ENCODE measurements at places on chromosomes 2 and 18.

DNA sequence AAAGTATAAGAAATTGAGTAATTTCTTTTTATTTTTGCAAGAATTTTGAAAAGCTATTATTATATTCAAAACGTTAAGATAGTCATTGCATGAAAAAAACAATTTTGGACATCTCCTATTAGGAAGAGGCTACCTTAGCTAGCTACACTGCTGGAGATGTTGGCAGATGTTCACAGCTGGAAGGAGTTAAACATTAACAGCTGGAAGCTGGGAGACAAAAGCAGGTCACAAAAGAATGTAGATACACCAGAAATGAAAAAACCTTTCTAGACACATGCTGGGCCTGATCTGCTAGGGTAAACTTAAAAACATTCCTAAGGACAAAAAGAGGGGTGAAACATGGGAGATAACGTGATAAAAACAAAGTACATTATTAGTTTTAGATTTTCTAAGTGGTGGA lies 84.4 kb downstream of the SESTD1 start:
- DNase-seq, result no peak

DNA sequence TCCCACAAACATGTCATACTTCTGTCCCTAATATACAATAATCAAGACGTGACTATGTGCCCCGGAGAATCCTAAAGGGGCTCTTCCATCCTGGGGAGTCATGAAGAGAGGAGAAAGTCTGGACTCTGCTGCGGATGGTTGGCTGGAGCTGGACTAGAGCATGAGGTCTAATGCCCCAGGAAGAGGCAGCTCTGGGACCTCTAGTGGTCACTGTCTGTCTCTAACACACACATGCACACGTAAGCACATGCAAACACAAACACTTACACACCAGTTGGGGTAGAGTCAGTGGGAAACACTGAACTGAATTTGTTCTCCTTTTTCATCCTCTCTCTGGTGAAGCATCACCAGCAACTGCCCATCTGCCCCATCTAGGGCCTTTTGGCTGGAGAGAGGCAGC lies 271.6 kb downstream of the TDRD15 start:
- DNase-seq, result no peak

DNA sequence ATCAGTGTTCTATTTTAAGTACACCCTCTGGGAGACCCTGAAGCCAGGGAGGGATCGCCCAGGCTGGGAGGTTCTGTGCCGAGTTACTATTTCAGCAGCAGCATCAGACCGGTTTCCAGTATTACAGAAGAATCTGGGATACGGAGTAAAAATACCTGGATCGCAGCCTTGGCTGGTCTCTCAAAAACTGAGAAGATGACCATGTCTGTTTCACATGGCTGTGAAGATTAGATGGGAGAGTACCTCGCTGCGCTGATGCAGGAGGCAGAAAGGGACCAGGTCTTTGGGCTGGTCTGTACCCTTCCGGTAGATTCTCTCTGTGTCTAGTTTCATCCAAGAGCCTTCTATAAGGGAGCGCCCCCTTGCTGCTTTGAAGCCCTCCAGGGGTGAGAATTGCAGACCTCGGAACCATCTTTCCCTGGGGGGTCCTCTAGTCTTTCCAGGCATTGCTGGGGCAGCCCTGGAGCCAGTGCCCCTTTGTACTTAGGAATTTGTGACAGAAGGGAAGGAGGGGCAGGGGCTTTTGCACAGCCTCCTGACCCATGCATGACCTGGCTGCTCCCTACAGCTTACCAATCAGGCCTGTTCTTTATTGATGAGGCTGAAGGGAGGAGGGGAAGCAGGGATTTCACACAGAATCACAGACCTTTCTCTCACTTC lies 56.3 kb upstream of the MAPRE3 start:
- DNase-seq, result no peak

DNA sequence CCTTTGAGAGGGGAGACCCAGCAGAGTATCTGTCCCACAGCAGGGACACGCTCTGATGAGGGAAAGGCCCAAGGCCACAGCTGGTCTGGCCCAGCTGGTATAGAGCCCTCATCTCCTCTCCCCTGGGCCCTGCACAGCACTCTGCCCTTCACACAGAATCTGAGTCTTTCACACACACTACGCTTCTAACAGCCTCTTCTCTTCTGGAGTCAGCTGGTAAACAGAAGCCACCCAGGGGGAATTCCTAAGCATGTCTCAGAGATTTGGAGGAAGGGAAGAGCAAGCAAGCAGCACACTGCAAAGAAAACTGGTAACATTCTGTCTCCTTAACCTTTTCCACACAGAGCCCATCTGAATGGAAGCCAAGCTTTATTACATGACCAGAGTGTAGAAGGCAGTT lies 121.1 kb upstream of the ACAA2 start:
- DNase-seq, result no peak

DNA sequence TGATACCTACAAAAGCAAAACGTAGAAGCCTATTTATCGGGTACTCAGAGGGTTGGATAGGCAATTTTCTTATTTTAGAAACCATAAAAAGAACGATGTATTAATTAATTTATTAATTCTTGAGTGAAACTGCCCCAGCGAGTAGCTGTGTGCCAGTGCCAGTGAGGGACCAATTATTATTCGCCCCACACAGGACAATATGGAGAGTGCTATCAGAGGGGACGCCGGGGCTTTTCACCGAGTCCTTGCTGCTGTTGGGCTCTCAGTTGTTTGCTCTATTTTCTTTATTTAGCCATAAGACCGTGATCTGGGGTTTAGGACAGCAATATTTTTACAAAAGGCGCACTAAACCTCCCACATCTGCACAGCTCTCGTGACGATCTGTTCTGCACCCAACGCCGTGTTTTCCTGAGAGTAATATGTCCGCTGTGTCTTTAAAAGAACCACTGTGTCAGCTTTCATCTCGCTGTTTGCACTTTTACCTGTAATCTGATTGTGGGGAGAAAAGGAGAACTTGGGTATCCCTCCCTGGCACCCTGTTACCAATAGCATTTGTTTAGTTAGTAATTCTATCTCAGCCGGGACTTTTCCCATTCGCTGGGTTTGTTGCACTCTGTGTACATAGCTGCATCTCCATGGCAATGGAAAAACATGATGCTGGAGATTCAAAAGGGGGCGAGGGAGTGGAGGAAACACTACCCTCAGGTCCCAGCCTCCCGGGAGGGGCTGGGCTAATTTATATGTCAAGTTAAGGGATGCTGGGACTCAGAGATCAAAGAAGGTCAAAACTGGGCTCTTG lies 30.1 kb upstream of the ZNF516 start:
- no peak for DNase-seq

DNA sequence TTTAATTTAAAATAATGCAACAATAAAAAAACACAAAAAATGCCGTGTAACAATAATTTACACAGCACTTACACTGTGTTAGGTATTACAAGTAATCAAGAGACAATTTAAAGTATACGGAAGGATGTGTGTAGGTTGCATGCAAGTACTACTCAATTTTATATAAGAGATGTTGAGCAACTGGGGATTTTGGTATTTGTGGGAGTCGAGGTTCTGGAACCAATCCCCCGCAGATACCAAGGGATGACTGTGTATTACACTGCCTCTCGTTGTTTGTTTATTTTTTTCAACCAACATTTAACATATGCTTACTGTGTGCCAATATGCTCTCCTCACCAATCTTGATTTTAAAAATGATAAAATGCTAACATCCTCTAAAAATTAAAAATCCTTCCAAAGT lies 24.8 kb downstream of the MAP3K2 start:
- DNase-seq, result no peak

GRCh38 chr2:238549866-238550265 lies 123.1 kb downstream of the ASB1 start:
- no peak for DNase-seq

GRCh38 chr2:23269747-23270146 lies 115.2 kb upstream of the KLHL29 start:
- DNase-seq, result no peak

GRCh38 chr18:77101410-77102258 lies 30.9 kb downstream of the MBP start:
- DNase-seq, result no peak

GRCh38 chr18:79402977-79403722 lies 7.4 kb downstream of the NFATC1 start:
- no peak for DNase-seq

- no peak for DNase-seq
These were observed 1.0 kb downstream of the IL1A start for GRCh38 chr2:112783187-112783714.

DNA sequence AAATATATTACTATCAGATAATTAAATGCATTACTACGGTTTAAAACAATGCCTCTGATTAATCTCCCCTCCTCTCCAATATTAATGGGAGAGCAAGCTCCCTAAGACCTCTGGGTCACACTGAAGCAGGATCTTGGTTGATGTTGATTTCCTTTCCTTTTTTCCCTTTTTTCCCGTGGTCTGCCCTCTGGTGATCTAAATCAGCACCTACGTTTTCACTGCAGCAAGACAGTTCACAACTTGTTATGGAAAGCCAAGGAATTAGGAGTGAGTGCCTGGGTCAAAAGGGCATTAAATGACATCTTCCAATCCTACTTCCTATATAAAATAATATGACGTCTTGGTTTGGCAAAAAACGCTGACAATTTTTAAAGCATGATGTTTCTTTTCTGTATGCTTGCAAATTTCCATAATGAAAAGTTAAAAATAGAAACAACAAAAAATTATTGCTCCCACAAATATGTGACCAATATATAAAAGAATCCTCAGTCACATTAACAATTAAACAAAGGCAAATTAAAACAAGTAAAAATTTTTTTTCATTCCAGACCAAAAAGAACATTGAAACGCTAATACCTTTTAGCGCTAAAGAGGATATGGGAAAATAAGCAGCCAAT lies 7.9 kb upstream of the CFAP36 start:
- no peak for DNase-seq

- DNase-seq, result no peak
These were observed 5.6 kb downstream of the ACSL3 start for GRCh38 chr2:222866358-222866960.

DNA sequence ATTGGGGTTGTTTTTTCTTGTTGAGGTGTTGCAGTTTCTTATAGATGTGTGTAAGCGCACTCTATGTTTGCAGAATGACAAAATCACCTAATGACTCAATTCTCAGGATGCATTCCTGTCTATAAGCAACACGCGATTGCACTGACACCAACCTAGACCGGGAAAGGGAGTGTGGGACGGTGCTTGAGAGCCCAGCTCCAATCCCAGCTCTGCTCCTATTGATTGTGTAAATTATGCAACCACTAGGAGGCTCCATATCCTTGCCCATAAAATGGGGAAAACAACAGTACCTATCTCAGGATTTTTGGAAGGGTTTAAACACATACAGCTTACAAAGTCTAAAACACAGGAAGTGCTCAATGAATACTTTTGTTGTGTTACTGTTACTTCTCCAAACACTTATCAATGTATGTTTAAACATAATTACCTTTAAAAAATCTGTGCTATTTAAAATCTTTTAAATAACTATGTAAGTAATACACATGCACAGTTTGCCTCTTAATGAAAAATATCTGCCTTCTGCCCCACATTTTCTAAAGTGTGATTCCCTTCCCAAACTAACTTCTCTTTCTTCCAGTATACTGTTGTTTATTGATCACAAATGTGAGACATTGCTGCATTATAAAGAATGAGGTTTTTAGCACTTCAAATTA lies 132.5 kb downstream of the SPHKAP start:
- DNase-seq, result no peak

DNA sequence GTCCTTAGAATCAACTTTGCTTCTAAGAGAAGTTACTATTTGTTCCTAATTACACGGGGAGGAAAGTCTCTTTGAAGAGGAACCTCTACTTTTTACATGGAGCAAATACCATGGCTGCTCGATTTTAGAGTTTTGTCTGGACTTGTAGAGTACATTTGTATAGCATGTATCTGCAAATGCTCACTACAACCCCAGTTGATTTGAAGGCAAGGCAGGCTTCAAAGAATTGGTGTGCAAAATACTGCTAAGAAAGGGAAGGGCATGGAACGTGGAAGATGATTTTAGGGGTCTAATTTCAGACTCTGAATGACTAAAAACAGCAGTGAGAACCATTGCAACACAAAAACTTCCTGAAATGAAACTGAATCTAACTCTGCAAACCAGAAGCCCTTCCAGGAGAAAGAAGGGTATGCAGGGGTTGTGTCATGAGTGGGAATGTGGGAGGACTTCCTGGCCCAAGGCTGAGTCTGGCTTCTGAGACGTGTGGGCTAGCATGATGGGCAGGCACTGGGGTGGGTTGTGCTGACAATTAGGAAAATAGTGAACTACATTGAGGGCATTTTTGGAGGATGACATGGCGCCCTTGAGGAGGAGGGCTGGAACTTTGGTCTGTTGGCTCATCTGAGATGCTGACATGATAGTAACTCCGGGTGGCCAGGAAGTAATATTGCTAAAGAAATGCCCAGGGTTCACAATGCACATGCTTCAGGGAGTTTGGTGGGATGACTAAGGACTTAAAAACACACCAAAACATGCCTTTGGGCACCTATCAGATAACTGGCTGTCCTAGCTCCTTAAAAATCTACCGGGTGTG lies 18.9 kb upstream of the IL1R2 start:
- DNase-seq, result no peak

- DNase-seq, result no peak
These were observed 35.6 kb downstream of the SLC25A12 start for GRCh38 chr2:171858397-171858958.

DNA sequence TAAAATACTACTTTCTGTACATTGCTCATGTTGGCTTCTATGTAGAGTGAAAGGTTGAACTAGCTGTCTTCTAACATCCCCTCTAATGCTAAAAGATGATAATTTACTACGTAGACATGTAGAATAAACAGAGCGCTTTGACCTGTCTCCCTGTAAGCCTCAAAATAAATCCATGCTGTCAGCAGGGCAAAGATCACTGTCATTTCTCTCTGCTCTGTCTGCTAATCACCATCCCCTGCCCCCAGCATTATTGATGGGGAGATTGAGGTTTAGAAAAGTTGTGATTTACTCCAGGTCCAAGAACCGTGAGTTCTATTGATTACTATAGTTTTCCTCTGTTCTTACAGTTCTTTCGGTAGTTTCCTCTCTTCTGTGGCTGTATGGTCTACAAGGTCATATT lies 39.0 kb upstream of the GRHL1 start:
- no peak for DNase-seq

GRCh38 chr18:14940735-14941134 lies 192.8 kb downstream of the ANKRD30B start:
- no peak for DNase-seq

DNA sequence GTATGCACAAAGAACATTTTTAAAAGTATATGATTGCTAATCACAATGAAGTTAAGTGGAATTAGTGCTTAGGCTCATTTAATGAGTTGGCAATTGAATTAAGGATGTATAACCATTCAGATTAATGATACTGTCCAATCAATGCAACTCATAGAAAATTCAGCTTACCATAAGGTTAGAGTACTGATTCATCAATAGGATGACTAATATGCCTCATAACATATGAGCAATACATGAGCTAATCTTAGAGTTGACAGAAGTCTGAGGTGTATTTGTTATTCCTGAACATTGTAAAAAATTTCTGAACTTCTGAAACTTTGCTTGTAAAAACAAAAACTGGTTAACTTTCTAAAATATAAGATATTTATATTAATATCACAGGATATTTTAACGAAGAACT lies 118.3 kb upstream of the NETO1 start:
- DNase-seq, result no peak

DNA sequence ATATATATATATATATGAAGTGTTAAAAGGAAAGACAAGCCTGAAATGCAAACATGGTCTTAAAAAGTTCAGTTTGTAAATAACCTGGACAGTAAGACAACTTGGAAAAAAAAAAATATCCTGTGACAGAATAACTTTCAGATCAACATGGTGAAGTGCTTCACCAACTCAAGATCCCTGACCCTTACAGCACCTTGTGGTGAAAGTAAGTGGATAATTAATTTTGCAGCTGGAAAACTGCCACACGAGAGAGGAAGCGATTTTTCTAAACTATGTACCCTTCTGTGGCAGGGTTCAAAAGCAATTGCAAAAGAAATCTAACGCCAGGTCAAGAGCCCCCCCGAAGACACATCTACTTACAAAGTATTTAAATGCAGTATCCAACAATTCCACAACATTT lies 95.8 kb downstream of the PAX3 start:
- no peak for DNase-seq
